ENCODE measurements at places on chromosomes 5 and 9.

GRCh38 chr5:79263-79662, 12.7 kb upstream of the PLEKHG4B start:
- no peak for DNase-seq

DNA sequence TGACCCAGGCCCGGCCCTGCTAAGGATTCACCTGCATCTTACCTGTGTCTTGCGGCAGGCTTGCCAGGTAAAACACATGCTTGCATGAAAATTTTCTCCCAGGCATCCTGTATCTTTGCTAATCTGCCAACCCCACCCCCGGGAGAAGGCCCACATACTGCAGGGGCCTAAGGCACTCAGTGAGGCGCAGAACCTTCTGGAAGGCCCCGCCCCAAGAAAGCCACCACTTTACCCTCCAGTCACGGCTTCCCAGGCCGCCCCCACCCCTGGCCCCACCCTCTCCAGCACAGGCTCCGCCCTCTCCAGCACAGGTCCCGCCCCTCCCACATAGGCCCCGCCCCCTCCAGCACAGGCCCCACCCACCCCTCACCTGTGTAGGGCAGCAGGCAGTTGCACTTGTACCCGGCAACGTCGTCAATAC, 29.8 kb upstream of the SEC16A start:
- no peak for DNase-seq

GRCh38 chr9:134778841-134779411, 101.7 kb upstream of the FCN2 start:
- peak; percentile 65 for DNase-seq

DNA sequence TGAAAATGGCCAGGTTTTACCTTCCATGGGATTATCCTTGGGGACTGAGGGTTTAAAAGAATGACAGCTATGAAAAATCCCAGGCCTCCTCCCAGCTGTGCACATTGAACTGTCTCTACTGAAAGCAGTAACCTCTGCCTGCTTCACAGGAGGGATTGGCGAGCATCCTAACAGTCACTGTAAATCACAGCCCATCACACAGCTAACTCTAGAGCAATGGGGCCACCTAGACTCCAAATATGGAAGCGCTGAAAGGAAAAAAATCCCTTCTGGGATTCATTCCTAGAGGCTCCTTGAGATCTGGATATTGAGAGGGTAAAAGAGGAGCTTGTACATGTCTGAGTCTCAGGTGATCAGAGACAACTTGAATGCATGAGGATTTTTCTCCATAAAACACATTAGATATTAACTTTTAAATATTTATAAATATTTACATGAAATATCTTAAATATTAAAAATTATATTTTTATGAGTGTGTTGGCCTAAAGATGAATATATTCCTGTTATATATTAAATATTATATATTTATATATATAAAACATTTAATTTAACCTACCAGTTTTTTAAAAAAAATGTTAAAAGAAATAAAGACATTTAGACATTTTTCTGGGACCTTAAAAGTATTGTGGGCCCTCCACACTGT, 133.8 kb upstream of the SLC24A2 start:
- DNase-seq, result peak; percentile 28

DNA sequence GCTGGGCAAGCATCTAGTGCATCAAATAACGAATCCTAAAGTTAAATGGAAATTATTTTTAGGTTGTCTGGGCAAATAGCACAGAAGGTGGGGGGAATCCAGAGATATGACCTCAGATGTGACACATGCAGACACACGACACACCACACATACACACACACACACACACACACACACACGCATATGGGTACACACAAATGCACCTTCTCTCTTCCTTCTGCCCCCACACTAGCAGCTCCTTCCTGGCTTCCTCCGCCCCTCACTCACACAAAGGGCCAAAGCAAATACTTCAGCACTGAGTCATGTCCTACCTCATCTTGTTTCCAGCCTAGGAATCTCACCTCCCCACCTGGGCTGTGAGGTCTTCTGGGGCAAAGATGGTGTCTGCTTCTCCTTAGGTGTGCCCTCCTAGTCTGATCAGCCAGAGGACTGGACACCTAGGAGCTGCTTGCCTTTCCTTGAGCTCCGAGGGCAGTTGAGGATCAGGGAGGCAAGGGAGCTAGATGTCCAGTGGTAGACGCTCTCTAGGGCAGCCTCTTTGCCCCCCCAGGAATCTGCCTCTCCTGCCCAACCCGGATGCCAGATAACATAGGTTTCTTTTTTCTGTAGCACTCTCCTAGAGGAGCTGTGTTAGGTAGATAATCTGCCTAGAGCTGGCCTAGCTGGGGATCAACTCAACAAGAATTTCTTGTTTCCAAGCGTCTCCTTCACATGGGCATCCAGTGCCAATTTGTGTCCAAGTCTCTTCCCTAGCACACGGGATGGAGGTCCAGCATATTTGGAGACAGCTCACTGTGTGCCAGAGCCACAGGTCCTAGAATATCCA, 14.3 kb upstream of the JADE2 start:
- DNase-seq, result peak; percentile 82

- peak; percentile 62 for DNase-seq
Measured at GRCh38 chr5:36507332-36507952, 99.0 kb upstream of the SLC1A3 start.

DNA sequence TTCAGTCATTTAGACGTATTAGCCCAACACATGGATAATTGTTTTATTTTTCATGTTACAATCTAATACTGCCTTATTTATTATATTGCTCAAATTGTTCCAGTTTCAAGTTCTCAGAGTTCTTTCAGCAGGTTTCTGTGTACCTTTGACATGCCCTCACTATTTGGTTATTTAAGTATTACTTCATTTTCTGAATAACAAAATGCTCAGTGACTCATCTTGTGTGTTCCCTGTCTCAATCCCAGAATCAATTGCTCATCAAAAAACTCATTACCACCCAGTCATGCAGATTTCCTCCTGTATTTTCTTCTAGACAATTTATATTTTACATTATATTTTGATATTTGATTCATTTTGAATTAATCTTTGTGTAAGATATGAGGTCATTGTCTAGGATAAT, 562.6 kb downstream of the ANXA1 start:
- no peak for DNase-seq

DNA sequence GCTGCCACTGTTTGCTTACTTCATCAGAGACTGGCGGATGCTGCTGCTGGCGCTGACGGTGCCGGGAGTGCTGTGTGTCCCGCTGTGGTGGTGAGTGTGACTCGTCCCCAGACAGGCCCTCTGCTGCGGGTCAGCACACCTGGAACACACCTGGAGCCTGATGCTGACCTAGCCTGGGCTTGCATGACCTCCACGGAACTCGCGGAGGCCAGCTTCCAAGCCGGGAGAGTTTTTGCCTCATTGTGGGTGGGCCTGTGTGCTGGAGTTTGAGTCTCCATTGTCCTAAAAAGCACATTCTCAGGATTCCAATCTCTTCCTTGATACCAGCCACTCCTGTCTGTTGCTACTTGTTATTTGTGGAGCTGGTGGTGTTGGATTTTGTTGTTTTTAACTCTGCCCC, 28.1 kb downstream of the SLC22A4 start:
- no peak for DNase-seq

DNA sequence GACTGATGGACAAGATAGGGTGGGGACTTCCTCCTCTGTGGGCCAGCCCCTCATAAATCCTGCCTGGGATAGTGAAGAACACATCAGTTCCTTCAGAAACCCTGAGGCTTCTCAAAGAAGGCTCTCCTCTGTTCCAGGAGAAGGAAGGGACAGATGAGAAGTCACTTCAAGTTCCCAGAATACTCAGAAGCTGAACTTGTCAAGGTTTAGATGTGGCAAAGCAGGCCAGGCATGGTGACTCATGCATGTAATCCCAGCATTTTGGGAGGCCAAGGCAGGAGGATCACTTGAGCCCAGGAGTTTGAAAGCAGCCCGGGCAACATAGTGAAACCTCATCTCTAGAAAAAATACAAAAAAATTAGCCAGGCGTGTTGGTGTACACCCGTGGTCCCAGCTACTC, 38.5 kb downstream of the STOM start:
- no peak for DNase-seq

- no peak for DNase-seq
Measured at GRCh38 chr9:90029386-90029785, 424.6 kb downstream of the GADD45G start.

GRCh38 chr5:168328814-168329213, 37.4 kb downstream of the WWC1 start:
- peak; percentile 71 for DNase-seq

DNA sequence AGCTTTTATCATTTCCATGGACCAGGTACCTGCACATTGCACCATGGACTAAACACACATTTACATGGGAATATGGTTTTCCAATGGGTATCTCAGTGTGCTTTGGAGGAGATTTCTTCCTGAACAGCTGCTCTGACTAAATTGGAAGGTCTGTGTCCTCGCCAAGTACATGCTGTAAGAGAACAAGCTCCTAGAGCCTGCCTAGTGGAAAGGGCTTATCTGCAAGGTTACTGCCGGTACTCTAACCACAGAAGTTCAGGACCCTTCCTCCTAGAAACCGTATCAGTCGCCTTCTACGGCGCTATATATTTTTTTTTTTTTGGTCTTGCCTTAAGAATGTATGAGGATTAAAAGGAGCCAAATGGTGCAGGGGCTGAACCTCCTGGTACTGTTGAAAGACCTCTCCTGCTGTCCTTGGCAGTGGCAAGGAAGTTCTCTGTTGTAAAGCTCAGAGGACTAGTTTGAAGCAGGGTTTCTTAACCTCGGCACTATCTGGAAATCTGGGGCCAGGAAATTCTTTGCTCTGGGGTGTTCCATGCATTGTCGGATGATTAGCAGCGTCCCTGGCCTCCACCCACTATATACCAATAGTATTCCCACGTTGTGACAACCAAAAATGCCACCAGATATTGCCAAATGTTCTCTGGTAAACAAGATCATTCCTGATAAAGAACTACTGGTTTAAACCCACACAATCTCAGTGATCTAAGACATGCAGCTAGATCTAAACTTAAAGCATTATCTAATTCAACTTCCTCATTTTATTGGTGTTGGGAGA, 107.4 kb downstream of the FBXO38 start:
- no peak for DNase-seq

GRCh38 chr5:177509991-177510566, 453 bp upstream of the DOK3 start:
- DNase-seq, result no peak

DNA sequence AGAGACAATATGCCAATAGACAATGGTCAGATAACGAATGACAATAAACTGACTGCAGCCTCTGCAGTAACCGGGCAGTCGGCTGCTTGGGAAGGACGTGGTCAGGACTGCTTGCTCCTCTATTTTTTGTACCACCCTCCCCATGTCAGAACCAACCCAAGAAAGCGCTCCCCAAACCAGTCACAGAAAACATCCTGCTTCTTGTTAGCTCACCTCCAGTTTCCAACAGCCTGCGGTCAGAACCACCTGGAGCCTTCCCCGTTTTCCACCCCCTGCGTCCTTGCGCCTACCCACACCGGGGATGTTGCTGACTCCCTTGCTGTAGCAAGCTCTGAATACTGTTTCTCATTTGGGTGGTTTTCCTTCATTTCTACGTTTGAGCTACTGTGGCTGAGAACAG, 1.7 kb upstream of the MRNIP start:
- no peak for DNase-seq

DNA sequence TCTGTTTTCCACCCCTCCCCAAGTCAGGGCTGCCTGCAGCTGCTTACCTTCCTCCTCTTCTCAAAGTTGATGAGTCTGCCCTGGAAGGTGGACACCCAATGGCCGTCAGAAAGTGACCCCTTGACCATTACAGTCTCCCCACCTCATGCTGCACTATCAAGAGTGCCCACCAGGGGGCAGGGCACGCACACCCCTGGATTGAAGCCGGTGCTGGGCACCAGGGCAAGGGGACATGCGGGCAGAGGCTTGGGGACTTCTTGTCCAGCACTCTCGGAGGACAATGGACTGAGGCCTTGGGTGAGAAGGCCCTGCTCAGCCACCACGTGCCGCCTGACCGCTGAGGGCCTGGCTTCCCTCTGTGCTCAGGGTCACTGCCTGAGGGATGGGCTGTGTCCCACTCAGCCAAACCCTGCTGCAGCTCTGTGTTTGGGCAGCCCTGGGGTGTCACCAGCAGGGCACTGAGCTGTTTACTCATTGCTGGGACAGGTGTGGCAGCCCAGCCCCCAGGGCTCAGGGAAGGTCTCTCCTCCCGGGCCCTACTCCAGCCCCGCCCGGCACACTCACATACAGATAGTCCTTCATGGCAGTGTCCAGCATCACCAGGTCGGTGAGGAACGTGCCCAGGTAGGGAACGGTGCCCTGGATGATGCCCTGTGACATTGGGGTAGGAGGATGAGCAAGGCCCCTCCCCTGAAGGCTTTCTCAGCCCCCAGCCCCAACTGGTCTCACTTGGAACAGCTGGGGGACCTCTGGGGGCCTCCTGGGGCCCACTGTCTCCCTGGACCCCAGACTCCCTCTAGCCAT, 17.7 kb downstream of the RALGDS start:
- peak; percentile 53 for DNase-seq

DNA sequence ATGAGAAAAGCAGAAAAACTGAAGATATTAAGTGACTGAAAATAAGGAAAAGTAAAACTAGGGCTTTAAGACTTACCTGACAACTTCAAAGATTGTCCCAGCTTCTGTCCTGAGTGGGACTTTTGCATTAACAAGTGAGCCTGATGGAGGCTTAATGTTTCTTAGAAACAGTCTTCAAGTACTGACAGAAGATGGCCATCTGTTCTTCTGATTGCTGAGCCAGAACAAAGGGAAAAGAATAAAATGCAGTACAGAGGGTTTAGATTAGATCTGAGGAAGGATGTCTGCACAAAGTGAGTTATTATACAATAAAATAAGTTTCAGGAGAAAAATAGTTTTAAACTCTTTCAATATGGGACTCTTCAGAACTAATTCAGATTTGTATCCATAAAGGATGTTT, 500.7 kb downstream of the CETN3 start:
- no peak for DNase-seq

GRCh38 chr9:72648324-72649126, 127.1 kb downstream of the TMC1 start:
- no peak for DNase-seq

GRCh38 chr9:84667571-84668195, 1.8 kb upstream of the NTRK2 start:
- DNase-seq, result peak; percentile 43

- DNase-seq, result no peak
Measured at GRCh38 chr5:178996156-178996555, 1.0 kb upstream of the GRM6 start.

DNA sequence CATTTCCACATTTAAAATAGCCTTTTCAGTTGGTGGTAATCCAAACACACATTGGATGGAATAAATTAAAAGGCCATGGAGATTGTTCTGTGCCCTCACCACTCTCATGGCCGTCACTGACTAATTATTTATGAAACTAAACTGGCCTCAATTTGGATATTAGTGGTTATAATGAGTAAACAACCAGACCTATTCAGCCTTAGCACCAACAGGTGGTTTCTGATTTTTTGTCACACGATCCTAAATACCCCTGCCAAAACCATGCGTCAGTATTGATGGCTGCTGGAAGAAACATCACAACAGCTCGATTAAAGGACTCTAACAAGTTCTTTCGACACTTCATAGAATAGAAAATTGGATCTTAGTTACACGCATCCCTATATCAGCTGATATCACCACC, 276.0 kb upstream of the DAP start:
- DNase-seq, result no peak

DNA sequence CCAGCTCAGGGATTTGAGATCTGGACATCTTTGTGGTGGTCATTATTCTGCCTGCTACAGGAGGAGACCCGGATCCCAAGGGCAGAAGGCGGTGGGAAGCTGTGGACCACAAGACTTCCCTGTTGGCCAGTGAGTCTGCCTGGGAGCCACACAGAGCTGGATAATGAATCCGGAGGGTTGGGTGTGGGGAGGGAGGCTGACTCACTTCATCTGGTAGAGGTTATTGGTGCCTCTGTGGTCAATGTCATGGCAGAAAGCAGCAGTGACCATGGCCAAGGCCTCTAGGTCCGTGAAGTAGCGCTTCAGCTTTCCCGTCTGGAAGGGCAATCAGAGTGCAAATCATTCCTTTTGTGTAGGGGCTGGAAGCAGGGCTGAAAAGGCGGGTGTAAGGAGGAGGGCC, 58.5 kb downstream of the PDE6A start:
- no peak for DNase-seq

Data from A549 (cell line).